ENCODE measurements at places on chromosomes 1 and 21.

DNA sequence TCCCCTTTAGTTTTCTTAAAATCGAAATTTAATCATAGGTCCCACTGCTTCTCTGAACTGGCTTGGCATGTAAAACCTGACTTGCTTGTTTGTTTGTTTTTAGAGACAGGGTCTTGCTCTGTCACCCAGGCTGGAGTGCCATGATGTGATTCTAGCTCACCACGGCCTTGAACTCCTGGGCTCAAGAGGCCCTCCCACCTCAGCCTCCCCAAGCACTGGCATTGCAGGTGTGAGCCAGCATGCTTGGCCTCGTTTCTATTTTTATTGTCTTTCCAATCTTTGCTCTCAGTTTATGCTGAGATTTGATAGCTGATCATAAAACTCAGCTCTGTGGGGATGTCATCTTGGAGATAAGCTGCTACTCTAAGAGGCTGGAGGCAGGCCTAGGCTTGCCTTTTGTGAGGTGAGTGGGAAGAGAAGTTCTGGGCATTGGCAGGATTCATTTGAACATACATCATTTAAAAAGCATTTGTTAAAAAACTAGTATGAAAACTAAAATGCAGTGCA, 51.5 kb upstream of the GCLM start:
- DNase-seq, result no peak

DNA sequence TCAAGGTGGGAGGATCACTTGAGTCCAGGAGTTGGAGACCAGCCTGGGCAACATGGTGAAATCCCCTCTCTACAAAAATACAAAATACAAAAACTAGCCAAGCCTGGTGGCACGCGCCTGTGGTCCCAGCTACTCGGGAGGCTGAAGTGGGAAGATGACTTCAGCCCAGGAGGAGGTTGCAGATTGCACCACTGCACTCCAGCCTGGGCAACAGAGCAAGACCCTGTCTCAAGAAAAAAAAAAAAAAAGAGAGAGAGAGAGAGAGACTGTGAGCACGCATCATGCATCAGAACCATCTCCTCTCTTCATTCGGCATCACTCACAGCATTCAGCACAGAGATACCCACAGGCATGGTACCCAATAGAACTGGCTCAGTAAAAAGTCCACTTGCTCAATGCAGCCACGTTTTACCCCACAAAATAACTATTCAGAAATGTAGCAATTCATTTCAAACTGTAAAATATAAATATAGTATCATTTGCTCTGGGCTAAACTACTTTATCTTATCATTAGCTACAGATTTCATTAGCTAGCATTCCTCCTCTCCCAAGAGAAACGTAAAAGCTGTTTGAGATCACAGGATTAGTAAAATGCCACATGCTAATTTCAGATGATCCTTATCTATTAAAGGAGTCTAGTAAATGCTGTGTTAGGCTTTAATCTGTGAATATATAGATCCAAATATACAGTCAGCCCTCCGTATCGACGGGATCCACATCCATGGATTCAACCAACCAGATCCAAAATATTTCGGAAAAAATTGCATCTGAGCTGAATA, 11.7 kb downstream of the LBR start:
- no peak for DNase-seq

DNA sequence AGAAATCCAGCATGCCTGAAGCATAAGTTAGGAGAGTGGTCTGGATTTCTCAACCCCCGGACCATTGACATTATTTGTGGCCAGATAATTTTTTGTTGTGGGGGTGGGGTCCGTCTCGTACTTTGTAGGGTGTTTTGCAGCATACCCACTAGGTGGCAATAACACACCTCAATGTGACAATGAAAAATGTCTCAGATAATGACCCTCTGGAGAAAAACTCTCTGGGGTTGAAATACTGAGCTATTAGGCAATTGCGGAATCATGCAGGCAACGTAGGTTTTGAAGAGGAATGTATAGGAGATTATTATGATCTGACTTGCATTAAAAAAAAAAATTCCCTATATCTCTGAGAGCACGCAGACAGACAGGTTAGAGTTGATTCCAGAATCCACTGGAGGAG, 25.3 kb upstream of the RRP15 start:
- no peak for DNase-seq

GRCh38 chr1:202004711-202005110, 5.7 kb upstream of the ELF3 start:
- no peak for DNase-seq

GRCh38 chr1:55531644-55532043, 316.5 kb upstream of the USP24 start:
- no peak for DNase-seq

DNA sequence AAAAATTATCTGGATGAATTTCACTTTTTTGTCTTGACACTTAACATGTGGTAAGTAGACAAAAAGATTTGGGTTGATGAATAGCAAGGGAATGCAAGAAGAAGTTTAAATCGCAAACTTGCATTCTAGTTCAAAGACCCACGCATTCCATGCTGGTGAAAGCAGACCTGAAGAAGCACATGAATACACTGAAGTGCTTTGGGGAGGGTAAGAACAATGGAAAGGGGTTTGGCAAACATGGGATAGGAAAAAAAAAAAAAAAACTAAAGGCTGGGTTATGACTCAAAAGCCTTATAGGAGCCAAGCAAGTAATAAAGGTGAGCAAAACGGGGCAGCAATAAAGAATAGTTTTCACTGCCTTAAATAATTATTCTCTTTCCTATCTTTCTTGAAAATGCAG, 450.2 kb downstream of the LMO4 start:
- DNase-seq, result no peak

DNA sequence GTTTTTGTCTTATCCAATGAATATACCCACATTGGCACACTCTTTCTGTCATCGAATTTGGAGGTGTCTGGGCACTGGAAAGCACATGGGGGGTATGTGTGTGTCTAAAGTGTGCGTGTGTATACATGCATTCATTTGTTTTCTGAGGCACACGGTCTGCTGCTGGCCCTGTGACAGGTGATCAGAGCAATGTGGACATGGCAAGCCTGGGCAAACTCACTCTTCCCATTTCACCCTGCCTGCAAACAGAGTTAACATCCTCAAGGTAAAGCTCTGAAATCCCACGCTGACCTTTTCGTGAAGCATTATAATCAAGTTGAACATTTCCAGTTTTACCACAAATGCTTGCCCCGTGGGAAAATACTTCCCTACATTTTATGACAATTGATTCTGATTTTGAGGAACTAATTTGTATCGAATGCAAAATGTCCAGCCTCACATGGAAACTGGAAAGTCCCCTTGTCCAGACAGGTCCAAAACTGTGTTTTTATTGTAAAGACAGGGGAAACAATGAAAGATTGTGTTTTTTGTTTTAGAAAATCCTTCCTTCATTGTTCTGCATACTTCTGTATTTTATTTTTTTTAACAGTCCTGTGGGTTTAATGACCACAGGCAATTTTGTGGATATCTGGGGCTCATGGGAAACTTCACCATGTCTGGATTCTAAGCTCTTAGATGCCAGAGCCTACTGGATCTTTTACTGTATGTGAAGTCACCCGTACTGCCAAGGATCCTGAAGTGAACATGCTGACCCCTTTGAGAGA, 160.9 kb downstream of the PBX1 start:
- no peak for DNase-seq

GRCh38 chr1:155812878-155813277, 44.1 kb downstream of the GON4L start:
- DNase-seq, result no peak

GRCh38 chr21:33015096-33015495, 10.6 kb upstream of the OLIG2 start:
- no peak for DNase-seq

GRCh38 chr1:228459091-228459993, 27.8 kb upstream of the RNF187 start:
- DNase-seq, result peak; percentile 36

DNA sequence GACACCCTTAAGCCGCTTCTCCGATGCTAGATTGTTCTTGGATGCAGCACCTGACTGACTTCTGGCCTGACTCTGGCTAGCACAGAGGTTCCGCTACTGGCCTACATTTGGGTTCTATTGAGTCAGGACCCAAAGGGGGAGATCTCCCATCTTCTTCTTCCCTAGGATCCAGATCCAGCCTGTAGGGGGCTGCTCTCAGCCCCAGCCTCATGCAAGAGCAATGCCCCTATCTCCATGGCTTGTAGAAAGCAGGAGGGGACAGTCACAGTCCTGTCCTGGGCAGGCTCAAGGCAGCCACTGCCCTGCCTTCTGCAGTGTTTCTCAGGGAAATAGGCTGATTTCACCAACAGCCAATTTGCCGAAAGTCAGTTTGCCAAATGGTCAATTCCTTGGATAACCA, 6.3 kb upstream of the ADAR start:
- DNase-seq, result no peak

DNA sequence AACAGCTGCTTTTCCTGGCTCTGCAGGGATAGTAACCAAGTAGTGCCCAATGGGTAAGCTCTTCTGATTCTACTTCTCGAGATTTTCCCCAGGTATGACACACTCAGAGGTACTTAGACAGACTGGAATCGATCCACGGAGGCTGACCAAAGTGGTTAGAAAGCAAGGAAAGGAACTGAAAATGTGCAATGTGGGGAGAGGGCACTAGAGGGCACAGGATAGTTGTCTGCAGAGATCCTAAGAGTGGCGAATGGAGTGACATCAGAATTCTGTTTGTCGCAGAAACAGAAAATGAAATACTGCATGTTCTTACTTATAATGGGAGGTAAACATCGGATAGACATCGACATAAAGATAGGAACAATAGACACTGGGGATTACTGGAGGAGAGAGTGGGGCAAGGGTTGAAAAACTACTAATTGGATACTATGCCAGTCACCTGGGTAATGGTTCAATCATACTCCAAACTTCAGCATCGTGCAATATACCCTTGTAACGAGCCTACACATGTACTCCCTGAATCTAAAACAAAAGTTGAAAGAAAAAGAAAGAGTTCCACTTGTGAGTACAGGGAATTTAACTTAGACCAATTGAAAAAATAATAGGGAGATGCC, 23.3 kb downstream of the CYP2J2 start:
- DNase-seq, result no peak

GRCh38 chr1:176717066-176717750, 254.2 kb downstream of the PAPPA2 start:
- DNase-seq, result no peak

GRCh38 chr1:29973406-29973805, 737.1 kb downstream of the PTPRU start:
- no peak for DNase-seq

DNA sequence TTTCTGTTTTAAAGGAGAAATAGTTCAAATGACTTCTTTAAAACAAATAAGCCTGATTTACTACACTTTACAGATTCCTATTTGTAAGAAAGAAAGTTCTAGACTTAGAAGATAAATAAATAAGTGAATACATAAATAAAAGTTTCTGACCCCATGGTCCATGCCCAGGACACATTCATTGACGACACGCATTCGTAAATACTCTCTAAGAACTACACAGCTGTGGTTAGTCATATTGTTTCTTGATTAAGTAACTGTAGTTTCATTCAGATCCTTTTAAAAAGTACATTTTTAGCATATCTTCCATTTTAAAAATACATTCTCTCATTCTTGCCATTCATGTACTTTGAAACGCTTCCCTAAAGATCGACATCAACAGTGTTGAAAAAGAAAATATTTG, 497.4 kb downstream of the SETD4 start:
- DNase-seq, result no peak

- DNase-seq, result no peak
These were observed 34.4 kb downstream of the CAPZB start for GRCh38 chr1:19450811-19451515.

DNA sequence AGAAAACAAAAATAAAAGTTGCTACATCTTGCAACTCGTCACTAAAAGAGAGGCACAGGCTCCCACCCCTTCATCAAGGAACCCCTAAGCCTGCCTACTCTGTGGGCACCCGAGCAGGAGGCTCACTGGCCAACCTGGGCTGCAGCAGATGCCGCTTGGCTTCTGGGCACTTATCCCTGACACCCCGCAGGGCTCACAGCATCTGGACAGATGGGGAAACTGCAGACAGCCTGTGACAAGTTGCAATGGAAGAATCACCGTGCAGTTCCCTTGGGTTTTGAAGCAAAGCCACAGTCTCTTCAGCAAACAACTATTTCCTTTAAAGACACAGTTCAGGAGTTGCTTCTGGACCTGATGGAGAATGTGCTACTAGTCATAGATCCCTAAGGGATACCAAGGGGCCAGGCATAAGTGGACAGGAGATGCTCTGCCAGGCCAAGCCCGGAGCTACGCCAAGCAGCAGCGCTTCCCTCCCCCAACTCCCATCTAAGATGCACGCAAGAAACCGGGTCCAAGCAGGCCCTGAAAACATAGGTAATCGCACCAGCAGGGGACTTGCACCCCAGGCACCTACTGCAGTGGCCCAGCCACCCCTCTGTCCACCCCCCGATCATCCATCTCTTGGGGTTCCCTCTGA, 170.6 kb downstream of the NPHP4 start:
- DNase-seq, result no peak

GRCh38 chr21:43693981-43694380, 24.9 kb upstream of the PDXK start:
- DNase-seq, result no peak

GRCh38 chr1:66265796-66266195, 268.2 kb upstream of the SGIP1 start:
- no peak for DNase-seq
